Thyroid gland (tissue), 4 donors: ENCODE measurements at places on chromosomes 16 and 17. TPM values are rescaled to one million over a fixed set of nuclear protein-coding genes. Genes with fewer than 3 reads are reported as not detected.

CACNG5 gene
- not detected for total RNA-seq

PPY gene
- total RNA-seq, result not detected

CDRT4 gene
- total RNA-seq, result 4.0 TPM

SMARCD2 gene
- 101 TPM for total RNA-seq

ADGRG3 gene
- total RNA-seq, result 3.8 TPM

HBZ gene
- total RNA-seq, result not detected

RBFOX1 gene
- 0.98 TPM for total RNA-seq

- DNase-seq, result no peak
Measured at GRCh38 chr16:25922438-25922837, 230.7 kb downstream of the HS3ST4 start.

DNA sequence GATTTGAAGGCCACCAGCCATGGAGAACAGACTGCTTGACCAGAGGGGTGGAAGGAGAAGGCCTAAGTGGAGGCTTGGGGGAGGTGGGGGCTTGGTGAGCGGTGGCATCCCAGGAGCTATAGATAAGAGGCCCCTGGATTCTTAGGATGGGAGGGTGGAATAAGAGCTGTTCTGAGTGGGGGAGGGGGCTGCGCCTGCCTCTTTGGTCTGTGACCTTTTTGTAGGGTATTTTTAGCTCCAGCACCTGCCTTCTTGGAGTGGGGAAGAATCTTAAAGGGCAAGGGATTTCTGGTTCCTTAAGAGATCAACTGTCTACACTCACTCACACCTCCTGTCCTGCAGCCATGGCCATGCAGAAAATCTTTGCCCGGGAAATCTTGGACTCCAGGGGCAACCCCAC is 567 bp downstream of the ENO3 start:
- DNase-seq, result no peak

- DNase-seq, result no peak
Measured at GRCh38 chr16:67560827-67561342, 1.4 kb upstream of the CTCF start.

DNA sequence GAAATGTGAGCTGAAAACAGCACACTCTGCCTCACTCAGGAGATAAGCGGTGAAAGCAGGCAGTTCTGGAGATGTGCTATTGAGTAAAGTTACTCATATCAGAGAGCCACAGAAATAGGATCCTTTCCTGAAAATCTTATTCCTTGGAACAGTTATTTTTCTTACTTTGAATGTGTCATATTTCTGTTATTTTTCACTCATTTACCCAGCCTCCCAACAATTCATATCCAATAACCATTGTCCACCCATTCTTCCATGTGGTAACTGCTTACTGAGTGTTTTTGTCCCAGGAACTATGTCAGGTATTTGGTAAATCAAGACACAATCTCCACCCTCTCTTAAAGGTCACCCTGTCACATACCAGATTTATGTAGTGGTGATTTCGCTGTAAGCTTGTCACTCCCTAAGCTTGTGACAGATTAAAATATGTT is 144.9 kb downstream of the PARN start:
- no peak for DNase-seq

DNA sequence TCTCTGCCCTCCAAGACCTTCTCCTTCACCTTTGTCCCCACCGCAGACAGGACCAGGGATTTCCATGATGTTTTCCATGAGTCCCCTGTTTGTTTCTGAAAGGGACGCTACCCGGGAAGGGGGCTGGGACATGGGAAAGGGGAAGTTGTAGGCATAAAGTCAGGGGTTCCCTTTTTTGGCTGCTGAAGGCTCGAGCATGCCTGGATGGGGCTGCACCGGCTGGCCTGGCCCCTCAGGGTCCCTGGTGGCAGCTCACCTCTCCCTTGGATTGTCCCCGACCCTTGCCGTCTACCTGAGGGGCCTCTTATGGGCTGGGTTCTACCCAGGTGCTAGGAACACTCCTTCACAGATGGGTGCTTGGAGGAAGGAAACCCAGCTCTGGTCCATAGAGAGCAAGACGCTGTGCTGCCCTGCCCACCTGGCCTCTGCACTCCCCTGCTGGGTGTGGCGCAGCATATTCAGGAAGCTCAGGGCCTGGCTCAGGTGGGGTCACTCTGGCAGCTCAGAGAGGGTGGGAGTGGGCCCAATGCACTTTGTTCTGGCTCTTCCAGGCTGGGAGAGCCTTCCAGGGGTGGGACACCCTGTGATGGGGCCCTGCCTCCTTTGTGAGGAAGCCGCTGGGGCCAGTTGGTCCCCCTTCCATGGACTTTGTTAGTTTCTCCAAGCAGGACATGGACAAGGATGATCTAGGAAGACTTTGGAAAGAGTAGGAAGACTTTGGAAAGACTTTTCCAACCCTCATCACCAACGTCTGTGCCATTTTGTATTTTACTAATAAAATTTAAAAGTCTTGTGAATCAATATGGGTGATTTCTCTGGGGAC is 12.2 kb downstream of the CX3CL1 start:
- no peak for DNase-seq

- DNase-seq, result no peak
Measured at GRCh38 chr16:72246423-72246822, 74.5 kb upstream of the PMFBP1 start.
